Thoracic aorta (tissue), 2 donors: ENCODE measurements at places on chromosomes 7 and 10.

GRCh38 chr10:130021383-130021950 is 57.4 kb upstream of the EBF3 start:
- no peak overlapping the region for H3K27ac ChIP-seq
- no peaks in the 10 kb centered on the region for H3K4me1 ChIP-seq
- DNase-seq, result no peak
- H3K27me3 ChIP-seq, result no peaks in the 10 kb centered on the region

DNA sequence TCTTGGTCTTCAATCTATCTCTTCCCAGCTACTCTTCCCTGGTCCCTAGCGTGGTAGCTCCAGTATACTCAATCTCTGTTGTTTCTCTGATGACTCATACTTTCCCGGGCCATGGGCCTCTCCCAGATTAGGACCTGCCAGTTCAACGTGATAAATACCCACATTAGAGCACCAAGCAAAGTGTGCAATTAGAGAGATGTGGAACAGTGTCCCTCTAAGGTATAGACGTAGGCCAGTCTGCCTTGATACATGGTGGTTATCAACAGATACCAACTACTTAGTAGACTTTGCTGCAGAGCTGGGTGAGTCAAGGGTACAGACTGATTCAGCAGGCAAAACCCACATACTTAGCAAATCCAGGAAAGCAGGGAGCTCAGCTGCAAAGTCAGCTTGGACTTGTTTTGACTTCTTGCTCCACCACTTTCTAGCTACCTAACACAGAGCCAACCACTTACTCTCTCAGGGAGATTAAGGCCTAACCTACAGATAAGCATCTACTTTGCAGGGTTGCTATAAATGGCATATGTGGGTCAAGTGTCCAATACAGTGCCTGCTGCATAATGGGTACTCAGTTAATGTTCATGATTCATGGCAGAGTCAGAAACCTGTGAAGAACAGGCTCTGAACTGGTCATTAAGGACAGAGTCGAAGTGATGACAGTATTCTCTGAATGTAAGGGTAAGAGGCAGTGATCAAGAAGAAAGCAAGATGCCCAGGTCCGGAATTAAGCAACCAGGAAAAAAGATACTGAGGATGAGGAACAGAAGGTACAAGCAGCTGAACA is 176.1 kb downstream of the CHN2 start:
- H3K27me3 ChIP-seq, result no peaks in the 10 kb centered on the region
- H3K4me1 ChIP-seq, result no peaks in the 10 kb centered on the region
- H3K27ac ChIP-seq, result peak overlapping the region; percentile 47

GRCh38 chr7:130114776-130115175 is 44.4 kb downstream of the KLHDC10 start:
- no peaks in the 10 kb centered on the region for H3K4me1 ChIP-seq
- no peak overlapping the region for H3K4me3 ChIP-seq
- no peak overlapping the region for H3K27ac ChIP-seq
- no peaks in the 10 kb centered on the region for H3K27me3 ChIP-seq
- DNase-seq, result no peak

DNA sequence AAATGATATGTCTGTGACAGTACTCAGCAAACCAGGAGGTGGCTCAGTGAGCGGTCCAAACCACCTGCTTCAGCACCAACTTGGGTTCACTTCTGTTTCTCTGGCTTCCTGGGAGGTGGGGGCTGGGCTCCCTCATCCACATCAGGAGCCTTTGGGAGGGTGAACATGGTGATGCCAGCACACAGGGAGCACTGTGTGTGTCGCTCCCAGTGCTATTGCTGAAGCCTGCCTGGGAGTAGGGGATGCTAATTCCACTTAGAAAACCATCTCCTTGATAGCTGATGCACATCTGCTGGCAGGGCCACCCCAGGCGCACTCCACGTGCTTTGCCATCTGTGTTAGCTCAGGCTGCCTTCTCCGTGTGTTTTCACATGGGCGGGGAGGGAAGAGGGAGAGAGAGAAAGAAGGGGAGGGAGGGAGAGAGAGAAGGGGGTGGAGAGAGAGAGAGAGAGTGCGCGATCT is 58.0 kb downstream of the RAMP3 start:
- no peaks in the 10 kb centered on the region for H3K4me1 ChIP-seq
- H3K27ac ChIP-seq, result no peak overlapping the region
- no peak overlapping the region for H3K4me3 ChIP-seq
- no peak for DNase-seq
- no peaks in the 10 kb centered on the region for H3K27me3 ChIP-seq

- H3K4me1 ChIP-seq, result no peaks in the 10 kb centered on the region
- H3K36me3 ChIP-seq, result no peaks in the 10 kb centered on the region
- H3K27ac ChIP-seq, result no peak overlapping the region
- DNase-seq, result no peak
- no peak overlapping the region for H3K4me3 ChIP-seq
These were observed 26.8 kb upstream of the EGR2 start for GRCh38 chr10:62842983-62843382.

DNA sequence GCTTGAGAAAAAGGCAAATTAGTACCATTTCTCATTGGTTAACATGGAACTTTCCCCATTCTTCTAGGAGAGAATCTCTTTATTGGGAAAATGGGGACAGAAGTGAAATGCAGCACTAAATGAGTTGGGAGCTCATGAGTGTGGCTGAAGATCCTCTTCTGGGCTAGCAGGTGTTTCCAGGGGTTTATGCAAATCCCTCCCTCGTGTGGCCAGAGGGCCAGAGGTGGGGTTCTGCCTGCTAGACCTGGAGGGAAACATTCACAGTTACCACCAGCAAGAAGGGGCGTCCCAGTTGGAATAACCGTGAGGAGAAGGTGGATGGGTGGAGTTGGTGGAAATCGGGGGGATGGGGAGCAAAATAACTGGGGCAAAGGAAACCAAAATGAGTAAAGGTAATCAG is 235.9 kb downstream of the KLF6 start:
- H3K27ac ChIP-seq, result no peak overlapping the region
- H3K36me3 ChIP-seq, result no peaks in the 10 kb centered on the region
- DNase-seq, result no peak
- no peak overlapping the region for H3K4me3 ChIP-seq
- no peaks in the 10 kb centered on the region for H3K27me3 ChIP-seq

DNA sequence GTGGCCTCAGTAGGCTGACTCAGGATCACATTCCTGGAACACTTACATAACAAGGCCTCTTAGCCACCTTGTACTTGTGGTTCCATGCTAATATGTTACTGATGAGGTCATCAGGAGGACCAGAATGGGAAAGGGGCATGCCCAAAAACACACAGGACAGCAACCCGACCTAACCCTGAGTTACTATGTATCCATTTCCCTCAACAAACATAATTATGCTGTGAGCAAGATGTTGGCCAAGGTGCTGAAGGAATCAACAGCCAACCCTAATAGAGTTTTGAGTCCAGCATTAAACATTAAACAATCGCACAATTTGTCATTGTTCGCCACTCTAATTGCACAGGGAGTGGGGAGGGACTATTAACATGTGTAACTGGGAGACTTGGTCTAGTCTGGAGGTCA is 129.4 kb downstream of the PLPP4 start:
- no peak overlapping the region for H3K4me3 ChIP-seq
- H3K4me1 ChIP-seq, result no peaks in the 10 kb centered on the region
- H3K36me3 ChIP-seq, result no peaks in the 10 kb centered on the region
- no peak overlapping the region for H3K27ac ChIP-seq

- peaks cover 4% of the 10 kb centered on the region for H3K4me1 ChIP-seq
- no peak overlapping the region for H3K4me3 ChIP-seq
- H3K27me3 ChIP-seq, result no peaks in the 10 kb centered on the region
- no peak overlapping the region for H3K27ac ChIP-seq
- DNase-seq, result no peak
These were observed 595.5 kb downstream of the INHBA start for GRCh38 chr7:41107330-41107937.

DNA sequence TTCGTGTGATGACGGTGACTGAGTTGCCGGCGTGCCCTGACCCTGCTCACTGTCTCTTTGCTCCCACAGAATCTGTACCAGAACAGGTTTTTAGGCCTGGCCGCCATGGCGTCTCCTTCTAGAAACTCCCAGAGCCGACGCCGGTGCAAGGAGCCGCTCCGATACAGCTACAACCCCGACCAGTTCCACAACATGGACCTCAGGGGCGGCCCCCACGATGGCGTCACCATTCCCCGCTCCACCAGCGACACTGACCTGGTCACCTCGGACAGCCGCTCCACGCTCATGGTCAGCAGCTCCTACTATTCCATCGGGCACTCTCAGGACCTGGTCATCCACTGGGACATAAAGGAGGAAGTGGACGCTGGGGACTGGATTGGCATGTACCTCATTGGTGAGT is 199.2 kb downstream of the HECW1 start:
- no peak for DNase-seq
- H3K27me3 ChIP-seq, result no peaks in the 10 kb centered on the region
- no peaks in the 10 kb centered on the region for H3K4me1 ChIP-seq
- H3K36me3 ChIP-seq, result no peaks in the 10 kb centered on the region

GRCh38 chr7:71322201-71322600 is 190.3 kb downstream of the GALNT17 start:
- H3K4me3 ChIP-seq, result no peak overlapping the region
- no peaks in the 10 kb centered on the region for H3K27me3 ChIP-seq
- no peak for DNase-seq
- no peaks in the 10 kb centered on the region for H3K36me3 ChIP-seq
- H3K27ac ChIP-seq, result no peak overlapping the region

DNA sequence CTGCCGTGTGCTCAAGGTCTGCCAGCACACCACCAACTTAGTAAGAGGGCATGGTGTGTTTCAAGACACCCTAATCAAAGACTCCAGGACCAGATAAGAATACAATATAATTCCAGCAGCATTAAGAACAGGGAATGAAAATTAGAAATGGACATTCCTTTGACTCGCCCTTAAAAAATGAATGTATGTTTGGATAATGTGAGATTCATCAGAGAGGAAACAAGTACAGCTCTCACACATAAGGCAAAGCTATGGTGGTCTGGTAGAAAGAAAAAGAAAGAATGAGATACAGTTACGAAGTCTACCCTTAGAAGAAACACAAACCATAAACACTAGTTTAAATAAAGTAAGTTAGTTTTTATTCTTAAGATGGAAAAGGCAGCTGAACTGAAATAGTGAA is 174.8 kb upstream of the ANK3 start:
- H3K27me3 ChIP-seq, result no peaks in the 10 kb centered on the region
- no peaks in the 10 kb centered on the region for H3K4me1 ChIP-seq
- H3K27ac ChIP-seq, result no peak overlapping the region
- H3K4me3 ChIP-seq, result no peak overlapping the region
- H3K36me3 ChIP-seq, result no peaks in the 10 kb centered on the region

- no peak for DNase-seq
- no peaks in the 10 kb centered on the region for H3K36me3 ChIP-seq
- H3K27me3 ChIP-seq, result no peaks in the 10 kb centered on the region
These were observed 37.0 kb downstream of the DPYSL4 start for GRCh38 chr10:132223611-132224342.

DNA sequence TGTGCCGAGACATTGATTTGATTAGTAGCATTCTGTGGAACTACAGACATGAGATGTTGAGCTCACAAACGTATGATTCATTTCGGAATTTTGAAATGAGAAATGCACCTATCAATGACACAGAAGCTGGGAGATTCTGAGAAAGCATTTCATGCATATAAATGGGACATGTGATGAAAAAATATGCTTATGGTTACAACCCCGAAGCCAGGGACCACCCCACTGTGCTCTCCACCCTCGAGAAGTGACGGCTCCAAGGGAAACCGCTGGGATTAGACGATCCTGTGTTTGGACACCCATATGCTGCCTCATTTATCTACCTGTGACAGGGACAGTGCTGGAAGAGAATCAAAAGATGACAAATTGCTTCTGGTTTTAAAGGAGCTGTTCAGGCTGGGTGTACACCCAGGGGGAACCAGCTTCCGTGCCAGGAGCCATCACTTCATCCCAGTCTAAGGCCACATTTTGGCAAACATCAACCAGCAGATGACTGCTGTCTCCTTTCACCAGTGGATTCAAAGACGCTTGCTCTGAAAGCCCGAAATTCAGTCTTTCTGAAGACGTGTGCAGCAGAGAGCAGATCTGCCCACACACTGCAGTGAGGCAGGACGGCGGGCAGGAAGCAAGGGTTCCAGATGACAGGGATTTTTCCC is 109.9 kb downstream of the ATXN7L1 start:
- H3K27ac ChIP-seq, result no peak overlapping the region
- peaks cover 7% of the 10 kb centered on the region for H3K4me1 ChIP-seq
- H3K36me3 ChIP-seq, result no peaks in the 10 kb centered on the region
- no peak overlapping the region for H3K4me3 ChIP-seq

GRCh38 chr10:94361171-94361794 is 1.5 kb downstream of the NOC3L start:
- no peaks in the 10 kb centered on the region for H3K27me3 ChIP-seq
- no peak for DNase-seq
- H3K36me3 ChIP-seq, result no peaks in the 10 kb centered on the region
- peaks cover 16% of the 10 kb centered on the region for H3K4me1 ChIP-seq
- H3K4me3 ChIP-seq, result no peak overlapping the region

DNA sequence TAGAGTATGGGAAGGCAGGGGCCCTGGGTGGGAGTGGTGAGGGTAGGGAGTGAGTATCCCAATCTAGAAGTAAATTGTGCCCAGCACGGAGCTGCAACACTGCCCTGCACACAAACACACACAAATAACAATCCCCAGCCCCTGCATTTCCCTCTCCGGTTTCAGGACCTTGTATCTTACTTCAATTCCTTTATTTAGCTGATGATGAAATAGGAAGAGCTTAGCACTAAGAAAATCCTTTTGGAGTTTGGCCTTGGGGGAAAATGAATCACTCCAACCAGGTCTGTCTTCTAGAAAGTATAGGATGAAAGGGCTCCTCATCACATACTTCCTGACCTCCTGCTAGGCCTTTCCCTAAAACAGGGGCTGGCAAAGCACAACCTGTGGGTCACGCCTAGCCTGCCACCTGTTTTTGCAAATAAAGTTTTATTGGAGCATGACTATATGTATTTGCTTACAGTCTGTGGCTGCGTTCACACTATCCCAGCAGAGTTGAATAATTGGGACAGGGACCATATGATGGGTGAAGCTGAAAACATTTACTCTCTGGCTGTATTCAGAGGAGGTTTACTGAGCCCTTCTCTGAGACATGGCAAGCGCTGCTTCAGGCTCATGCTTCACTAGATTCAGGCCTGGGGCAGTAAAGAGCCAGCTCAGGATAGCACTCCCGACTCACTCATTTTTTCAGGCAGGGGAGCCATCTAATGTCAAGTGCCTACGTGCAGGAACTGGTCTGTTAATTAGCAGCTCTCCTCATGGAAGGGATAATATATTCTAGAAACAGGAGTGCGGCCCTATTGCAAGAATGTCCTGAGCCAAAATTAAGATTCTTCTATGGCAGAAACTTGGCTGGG is 111.0 kb downstream of the EGFR start:
- no peak for DNase-seq
- H3K4me3 ChIP-seq, result peak overlapping the region; percentile 26
- no peaks in the 10 kb centered on the region for H3K27me3 ChIP-seq
- peaks cover 62% of the 10 kb centered on the region for H3K4me1 ChIP-seq
- H3K27ac ChIP-seq, result peak overlapping the region; percentile 96

- no peaks in the 10 kb centered on the region for H3K36me3 ChIP-seq
- H3K4me1 ChIP-seq, result no peaks in the 10 kb centered on the region
- no peak for DNase-seq
These were observed 117.7 kb downstream of the RSU1 start for GRCh38 chr10:16699435-16700057.
